ENCODE measurements at places on chromosomes 6 and 20.

DNA sequence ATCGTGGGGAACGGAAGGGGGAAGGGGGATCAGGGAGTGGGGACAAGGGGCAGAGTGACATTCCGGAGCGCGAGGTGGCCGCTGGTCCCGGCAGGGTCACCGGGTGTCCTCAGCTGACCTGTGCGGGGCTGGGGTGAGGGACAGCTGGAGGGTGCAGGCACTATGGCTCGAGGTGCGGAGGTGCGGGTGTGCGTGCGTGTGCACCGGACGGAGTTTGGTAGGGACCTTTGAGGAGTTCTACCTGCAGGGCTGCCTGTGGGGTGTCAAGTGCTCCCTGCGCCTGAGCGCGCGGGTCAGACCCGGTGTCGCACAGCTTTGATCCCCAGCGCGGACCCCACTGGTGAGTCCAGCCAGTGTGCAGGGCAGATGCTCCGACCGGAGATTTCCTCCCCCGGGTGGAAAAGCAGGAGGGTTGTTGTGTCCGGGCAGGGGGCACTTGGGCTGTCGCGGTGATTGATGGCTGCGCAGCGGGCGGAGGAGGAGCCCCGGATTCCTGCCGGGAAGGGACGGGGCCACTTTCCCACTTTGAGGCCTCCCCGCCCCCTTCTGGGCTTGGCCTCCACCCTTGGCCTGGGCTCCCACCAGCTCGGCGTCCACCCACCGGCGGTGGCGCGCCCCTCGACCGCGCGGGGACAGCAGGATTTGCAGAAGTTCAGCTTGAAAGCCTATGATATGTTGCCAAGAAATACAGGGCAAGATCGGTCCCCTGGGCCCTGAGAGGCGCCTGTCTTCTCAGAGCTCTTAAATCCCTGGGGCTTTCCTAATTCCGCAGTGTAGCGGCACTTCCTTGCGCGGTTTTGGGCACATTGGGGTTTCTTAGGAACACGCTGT, 658 bp downstream of the RIN2 start:
- DNase-seq: no peak

DNA sequence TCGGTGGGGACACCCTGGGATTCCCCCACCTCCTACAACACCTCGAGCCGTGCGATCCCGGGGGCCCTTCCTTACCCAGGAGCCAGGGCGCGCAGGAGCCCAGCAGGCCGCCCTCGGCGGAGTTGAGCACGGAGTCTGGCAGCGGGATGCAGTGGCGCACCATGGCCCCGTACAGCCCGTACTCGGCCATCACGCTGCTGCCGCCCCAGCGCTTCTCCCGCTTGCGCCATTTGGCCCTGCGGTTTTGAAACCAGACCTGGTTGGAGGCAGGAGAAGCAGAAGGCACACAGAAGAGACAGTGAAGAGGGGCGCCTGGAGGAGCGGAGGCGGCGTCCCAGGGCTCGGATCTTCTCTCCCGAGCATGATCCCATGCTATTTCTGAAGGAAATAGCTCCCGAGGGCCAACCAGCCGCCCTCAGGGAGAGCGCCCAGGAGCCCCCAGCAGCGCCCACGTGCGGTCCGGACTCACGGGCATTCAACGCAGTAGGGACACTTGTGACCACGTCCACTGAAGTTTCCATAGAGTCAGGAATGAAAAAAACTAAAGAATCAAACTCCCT, 4.3 kb downstream of the VSX1 start:
- no peak for DNase-seq

DNA sequence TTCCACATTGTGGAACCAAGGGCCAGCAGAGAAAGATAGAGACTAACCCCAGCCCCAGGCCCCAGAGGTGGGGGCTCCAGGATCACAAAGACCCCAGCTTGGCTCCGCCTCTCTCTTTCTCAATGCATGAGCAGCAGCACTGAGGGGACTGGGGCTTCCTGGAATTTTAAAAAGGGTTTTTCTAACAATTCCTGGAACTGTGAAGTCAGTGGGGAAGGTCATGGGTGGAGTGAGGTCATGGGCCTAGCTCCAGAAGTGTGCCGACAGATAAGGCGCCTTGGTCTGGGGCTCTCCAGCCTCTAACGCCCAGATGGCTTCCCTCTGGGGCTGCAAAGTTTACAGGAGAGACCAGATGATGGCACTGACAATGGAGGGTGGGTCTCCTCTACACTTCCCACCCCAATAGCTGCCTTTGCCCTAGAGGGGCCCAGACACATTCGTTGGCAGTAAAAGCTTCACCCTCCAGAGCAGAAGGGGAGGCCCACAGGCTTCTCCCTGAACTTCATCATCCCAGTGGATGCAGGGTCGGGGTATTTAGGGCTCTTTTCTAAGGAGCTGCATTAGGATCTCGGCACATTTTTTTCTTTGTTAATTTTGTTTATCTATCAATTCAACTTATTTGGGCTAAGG, 46.9 kb upstream of the CD93 start:
- DNase-seq: no peak

DNA sequence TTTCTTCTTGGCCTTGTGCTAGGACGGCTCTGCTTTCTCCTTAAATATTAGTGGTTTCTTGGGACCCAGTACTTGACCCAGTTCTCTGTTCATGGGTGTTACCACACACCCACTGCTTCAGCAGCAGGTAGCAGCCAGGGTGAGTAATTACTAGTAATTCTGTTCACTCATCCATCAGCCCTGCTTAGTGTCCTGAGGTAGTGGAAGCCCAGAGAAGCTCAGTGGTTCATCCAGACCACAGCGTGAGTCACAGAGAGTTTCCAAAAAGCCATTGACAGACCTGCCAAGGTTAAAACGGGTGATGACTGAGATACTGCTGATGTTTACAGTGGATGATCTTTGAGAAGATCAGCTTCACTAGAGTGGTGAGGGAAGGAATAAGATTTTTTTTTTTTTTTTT, 51.7 kb upstream of the HINT3 start:
- no peak for DNase-seq

DNA sequence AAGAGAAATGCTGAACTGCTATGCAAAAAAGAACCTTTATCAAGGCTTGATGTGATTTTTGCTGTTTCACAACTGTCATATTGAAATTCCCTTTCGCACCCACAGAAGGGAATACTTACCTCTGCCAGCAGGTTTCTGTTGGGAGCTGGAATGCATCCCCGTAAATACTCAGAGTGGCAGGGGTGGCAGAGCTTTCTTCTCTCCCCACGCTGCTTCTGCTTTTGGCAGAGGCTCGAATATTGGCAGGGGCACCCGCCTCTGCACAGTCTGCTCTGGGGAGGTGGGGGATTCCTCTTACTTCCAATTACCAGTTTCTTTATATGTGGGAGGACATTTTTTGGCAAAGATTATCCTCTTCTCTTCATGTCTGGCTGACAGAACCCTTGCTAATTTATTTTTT, 28.4 kb downstream of the TMEM200A start:
- no peak for DNase-seq

DNA sequence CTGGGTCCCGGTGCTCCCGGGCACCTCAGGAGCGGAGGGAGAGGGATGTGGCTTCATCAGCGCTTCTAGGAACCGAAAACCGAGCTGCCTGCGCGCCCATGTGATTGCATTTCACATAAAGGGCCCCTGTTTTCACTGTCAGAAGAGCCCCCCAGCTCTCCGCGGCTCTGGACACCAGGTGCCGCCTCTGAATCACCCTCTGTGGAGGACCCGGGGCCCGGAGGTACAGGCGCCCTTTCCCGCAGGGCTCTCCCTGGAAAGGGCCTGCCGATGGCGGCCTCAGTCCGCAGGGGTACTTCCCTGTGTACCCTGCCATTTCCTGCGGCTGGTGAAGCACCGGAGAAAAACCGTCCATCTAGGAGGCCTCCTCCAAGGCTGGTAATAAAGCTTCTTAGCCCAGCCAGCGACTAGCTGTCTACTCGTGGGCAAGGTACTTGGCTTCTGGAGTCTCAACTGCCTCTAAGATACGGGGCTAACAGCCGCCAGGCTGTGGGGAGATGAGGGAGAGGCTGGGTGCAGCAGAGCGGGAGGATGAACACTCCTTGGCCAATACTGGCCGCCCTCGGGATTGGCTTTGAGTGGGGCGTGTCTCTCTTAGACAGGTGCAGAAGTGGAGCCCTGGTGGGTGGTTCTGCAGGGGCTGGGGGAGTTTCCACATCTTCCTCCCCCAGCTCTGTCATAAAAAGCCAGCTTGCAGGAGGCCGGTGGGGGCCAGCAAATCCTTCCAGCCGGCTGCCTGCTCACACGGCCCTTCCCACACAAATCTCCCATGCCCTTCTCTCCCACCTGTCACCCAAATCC, 1.6 kb downstream of the PPP1R16B start:
- no peak for DNase-seq

GRCh38 chr20:56376331-56376730, 15.7 kb downstream of the AURKA start:
- DNase-seq: no peak

DNA sequence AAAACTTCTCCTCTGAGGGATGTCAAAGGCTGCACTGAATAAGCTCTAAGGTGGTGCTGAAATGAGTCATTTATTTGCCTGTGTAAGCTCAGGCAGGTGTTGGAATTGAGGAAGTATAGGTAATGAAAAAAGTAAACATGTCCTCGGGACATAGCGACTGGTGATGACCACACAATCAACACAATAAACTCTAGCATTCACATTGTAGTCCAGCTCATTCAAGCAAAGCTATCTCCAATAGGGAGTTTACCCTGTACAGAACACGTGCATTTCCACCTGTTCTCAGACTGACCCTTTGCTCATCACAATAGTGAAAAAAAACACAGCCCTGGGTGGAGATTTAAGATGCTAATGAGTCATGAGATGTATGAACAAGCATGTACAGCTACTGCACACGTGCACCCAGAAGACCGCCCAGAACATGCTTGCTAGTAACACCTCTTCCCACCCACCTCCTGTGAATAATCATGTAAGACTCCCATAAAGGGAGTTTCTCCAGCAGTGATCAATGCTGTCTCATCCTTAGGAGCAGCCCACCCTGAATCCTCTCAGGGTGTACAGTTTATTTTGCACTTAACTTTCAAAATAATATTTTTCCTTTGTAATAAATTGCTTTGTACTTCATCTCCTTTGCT, 33.0 kb upstream of the POU5F1 start:
- DNase-seq: peak; percentile 86

DNA sequence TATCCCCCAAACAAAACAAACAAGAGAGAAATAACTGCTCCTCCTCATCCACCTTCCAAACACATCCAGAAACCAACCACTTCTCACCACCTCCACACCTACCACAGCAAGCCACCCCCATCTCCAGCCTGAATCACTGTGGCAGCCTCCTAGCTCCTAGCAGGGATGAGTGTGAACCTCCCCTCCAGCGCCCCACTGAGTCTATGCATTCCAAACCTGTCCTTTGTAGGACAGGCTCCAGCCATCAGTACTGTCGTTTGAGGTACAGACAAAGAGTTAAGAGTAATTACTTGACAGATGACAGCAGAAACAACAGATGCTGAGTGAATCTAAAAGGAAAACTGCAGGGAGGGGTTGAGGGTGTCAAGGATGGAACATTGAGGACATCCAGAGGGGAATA, 2.4 kb downstream of the METTL24 start:
- DNase-seq: no peak

DNA sequence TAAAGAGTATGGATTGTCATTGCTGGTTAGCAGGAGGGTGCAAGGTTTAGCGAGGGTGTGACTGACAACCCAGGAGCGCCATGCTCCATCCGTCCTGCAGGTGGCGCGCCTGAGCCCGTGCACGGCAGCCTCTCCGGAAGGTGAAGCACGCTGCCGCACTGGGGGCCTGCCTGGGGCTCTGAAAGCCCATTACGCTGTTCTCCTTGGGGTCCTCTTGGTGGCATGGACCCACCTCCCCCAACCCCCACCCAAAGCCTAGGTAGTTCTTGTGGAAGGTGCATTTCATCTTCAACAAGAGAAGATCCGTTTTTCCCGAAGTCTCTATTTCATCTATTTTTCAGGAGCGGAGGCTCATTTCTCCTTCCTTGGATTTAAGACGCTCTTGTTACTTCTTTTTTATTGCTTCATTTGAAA, 197.4 kb upstream of the KCNG1 start:
- no peak for DNase-seq

GRCh38 chr6:124203101-124203811, 399.6 kb downstream of the NKAIN2 start:
- DNase-seq: no peak

DNA sequence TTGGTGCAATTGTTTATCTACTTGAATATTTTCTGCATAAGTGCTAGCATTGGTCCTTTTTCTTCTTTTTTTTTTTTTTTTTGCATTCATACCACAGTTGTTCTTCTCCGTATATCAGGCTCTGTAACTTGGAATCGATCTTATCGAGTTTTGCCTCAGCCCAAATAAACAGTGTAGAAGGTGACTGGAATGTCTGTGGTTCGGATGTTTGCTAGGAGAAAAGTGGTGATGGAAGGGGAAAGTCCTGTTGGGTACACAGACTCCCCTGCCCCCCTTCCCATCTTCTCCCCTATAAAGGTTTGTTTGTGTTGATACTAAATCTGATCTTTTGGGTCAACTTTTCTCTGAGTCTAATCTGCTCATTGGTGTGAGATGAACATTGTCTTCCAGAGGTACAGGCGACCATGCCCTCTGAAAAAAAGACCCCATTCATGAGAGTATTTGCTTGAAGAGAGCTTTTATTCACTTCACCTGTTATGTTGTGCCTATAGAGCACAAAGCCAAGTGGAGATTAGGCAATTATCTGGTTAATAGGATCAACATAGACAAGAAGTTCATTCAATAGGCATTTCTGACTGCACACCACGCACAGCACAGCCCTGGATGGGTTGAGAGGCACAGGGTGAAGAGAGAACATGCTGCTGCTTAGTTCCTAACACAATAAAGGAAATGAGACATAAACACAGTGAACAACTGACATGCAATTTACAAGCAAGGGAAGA, 620.0 kb downstream of the PKHD1 start:
- DNase-seq: no peak

DNA sequence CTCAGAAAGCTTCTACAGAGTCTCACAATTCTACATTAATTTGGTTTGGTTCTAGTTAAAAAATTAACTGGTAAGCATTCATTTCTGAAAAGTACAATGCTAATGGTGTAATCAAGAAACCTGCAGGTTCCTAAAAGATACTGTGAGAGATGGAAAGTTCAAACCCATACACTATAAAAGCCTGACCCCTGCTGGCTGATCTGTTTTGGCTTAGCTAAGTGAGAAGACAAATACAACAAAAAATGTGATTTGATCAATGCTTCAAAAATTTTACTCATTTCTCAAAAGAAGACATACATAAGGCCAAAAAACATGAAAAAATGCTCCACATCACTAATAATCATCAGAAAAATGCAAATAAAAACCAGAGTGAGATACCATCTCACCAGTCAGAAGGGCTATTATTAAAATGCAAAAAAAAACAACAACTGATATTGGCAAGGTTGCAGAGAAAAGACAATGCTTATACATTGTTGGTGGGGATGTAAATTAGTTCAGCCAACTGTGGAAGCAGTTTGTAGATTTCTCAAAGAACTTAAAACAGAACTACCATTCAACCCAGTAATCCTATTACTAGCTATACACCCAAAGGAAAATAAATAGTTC, 102.8 kb downstream of the MOXD1 start:
- DNase-seq: peak; percentile 19

- no peak for DNase-seq
Measured at GRCh38 chr20:40648210-40649072, 40.6 kb downstream of the MAFB start.

- DNase-seq: no peak
Measured at GRCh38 chr6:28145231-28145630, 3.5 kb downstream of the ZKSCAN8 start.

GRCh38 chr6:88376768-88377387, 210.7 kb upstream of the CNR1 start:
- DNase-seq: no peak

Data from LoVo (cell line).